ENCODE measurements at places on chromosomes 2 and 18.
A peak's percentile ranks its signal among the peaks of the same experiment; 100 is the strongest.

GRCh38 chr18:62784338-62784965, 69.1 kb downstream of the PHLPP1 start:
- peak; percentile 25 for DNase-seq

GRCh38 chr2:129443235-129443864, 536.1 kb upstream of the RAB6C start:
- DNase-seq, result no peak

DNA sequence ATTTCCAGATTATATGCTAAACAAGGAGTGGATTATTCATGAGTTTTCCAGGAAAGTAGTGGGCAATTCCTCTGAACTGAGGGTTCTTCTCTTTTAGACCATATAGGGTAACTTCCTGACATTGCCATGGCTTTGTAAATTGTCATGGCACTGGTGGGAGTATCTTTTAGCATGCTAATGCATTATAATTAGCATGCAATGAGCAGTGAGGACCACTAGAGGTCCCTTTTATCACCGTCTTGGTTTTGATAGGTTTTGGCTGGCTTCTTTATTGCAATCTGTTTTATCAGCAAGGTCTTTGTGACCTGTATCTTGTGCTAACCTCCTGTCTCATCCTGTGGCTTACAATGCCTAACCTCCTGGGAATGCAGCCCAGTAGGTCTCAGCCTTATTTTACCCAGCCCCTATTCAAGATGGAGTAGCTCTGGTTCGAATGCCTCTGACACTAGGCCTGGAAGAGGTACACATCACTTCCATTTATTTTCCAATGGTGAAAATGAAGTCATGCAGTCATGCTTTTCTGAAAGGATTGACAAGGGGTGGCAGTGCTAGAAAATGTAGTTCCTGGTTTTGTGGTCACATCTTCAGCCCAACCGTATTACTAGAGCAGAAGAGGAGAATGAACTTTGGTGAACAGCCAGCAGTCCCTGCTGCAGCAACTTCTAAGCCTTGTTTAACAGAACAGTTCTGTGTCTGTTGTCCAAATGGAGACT, 26.6 kb upstream of the ITGA4 start:
- DNase-seq, result no peak

DNA sequence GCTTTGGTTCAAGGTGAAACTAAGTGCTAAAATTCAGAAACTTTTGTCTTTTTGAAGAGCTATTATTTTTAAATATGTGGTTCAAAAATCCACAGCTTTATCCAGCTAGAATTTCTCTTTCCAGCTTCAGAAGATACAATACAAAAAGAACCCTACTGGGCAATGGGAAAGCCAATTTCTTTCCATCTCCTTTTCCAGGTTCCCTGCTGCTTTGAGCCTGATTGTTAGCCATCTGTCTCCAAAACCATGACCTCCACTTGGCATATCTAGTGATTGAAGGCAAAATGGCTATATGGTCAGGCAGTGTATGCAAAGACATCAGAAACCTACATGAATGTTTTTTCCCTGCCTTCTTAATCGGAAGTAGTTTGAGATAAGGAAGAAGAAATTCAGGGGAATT, 134.1 kb downstream of the KCNH7 start:
- no peak for DNase-seq

- DNase-seq, result no peak
These were observed 63.7 kb downstream of the FARSB start for GRCh38 chr2:222592176-222592575.

GRCh38 chr2:239168575-239168974, 232.2 kb downstream of the HDAC4 start:
- DNase-seq, result no peak

DNA sequence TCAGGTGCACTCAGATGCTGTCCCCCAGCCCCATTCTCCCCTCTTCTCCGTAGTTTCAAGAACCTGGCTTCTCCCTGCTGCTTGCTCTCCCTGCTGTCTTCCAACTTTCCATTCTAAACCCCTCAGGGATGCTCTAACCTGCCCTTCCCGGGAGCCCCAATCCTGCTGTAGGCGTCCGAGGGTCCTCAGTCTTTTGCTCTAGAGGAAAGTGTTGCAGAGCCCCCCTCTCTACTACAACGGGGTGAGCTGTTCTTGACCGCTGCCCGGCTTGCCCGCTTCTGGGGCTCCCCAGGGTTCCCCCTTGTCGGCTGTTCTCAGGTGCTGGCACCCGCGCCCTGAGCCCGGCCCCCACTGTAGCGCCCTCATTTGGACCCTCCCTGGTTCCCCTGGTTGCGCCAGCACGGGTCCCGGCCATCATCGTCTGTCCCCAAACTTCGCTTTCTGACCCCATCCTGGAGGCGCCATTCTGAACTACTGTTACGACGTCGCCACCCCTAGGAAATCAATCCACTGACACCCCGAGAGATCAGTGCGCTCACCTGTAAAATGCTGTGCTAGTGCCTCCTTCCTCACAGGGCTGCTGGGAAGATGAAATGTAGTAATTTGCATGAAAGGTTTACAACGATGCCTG, 31.9 kb upstream of the REG3G start:
- no peak for DNase-seq

- DNase-seq, result no peak
These were observed 190.1 kb downstream of the PTPRM start for GRCh38 chr18:7757175-7757574.

DNA sequence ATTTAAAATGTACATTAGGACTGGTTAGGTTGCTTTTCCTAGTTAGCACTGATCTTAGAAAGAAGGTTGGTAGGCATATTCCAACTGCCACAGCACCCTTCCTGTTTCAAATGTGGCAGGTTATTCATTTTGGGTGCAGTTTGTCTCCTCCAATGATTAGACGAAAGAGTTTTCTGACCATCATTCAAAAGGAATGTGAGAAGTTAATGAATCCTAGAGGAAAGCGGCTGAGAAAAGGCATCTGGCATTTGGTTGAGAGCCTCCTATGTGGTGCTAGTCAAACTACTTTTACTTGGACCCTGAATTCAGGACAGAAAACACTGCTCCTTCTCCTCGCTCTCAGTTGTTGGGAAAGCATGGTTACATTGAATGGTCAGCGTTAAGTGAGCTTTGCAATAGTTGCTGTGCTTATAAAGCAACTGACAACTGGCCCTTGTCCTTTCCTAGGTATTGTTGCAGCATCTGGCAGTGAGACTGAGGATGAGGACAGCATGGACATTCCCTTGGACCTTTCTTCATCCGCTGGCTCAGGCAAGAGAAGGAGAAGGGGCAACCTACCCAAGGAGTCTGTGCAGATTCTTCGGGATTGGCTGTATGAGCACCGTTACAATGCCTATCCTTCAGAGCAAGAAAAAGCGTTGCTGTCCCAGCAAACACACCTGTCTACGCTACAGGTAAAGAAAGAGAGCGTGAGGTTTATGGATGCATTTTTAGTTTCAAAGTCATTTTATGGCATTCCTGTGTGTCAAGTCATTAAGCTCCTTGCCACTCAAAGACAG, 6.1 kb downstream of the TGIF1 start:
- no peak for DNase-seq

DNA sequence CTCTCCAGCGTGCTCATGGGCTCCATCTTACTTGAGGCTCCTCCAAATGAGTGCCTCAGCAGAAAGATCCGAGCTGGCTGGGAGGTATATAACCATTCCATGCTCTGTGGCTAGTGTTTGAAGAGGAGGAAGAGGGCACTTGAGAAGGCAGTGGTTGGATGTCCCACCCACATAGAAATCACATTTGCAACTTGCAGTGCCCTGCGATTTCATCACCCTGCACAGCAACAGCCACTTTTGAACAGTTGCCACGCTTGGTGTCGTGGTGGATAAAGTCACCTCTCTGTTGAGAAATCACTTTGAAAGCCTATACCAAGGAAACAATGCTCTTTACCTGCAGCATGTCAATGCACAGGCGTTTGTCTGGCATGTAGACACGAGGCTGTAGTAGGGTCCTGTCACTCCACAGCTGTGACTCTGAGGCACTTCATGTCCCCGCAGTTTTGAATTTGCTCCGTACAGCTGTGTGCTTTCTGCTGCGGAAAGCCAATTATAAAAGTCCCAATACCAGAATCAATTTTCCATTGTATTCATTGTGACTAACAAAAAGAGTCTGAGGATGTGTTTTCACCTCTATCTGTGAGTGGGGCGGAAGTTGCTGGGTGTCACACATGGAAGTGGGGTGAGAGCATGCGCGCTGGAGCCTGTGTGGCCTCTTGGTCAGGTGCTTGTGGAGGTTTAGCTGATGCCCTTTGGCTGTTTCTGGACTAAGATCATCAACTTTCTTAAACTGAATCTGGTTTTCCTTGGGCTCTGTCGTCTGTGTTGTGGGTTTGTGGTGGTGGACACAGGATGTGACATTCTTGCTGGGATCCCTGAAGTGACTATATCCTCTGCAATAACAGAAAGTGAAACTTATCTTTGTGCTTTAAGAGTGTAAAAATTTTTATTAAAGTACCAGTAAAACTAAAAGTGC, 2.8 kb downstream of the CNDP2 start:
- peak; percentile 71 for DNase-seq

DNA sequence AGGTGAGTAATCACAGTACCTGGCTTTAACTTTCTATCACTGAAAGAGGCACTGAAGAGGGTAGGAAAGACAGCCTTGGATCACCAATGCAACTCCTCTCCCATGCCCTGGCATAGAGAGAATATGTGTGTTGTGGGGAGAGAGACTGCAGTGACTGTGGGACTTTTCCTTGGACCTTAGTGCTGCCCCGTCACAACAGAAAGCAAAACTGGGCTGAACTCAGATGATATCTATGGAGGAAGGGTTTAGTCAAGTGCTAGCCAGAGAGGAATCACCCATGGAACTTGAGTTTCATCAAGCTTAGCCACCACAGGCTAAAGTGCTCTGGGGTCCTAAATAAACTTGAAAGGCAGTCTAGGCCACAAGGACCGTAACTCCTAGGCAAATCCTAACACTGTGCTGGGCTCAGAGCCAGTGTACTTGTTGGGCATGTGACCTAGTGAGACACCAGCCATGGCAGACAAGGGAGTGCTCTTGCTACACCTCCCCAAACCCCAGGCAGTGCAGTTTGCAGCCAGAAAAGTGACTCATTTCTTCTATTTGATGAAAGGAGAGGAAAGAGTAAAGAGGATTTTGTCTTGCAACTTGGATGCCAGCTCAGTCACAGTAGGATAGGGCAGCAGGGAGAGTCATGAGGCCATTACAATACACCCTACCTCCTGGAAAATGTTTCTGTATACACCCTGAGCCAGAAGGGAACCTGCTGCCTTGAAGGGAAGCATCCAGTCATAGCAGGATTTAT, 105.8 kb upstream of the SPOPL start:
- DNase-seq, result no peak

GRCh38 chr2:63486861-63487290, 101.4 kb downstream of the WDPCP start:
- DNase-seq, result no peak

GRCh38 chr2:176081837-176082524, 1.8 kb downstream of the EVX2 start:
- no peak for DNase-seq

DNA sequence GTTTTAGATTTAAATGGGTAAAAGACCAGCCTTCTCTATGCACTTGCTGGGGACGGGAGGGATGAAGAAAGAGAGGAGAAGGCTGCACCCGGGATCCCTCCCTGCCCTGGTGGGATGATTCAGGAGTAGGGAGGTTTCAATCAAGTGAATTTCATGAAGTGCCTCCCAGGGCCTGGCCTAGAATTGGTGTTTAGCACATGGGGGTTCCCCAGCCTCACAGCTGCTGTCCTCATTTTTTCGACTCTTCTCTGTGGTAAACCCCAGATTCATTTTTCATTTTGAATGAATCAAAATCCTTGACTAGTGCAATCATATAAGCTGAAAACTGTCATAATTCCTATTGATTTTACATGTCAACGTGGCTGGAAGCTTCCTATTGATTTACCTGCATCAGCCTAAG, 81.1 kb downstream of the LPIN1 start:
- DNase-seq, result peak; percentile 57

GRCh38 chr2:67930156-67930555, 132.6 kb downstream of the C1D start:
- no peak for DNase-seq

- no peak for DNase-seq
These were observed 81.2 kb downstream of the SH3YL1 start for GRCh38 chr2:182509-183122.

- DNase-seq, result no peak
These were observed 45.1 kb downstream of the TRAK2 start for GRCh38 chr2:201406077-201406662.

- no peak for DNase-seq
These were observed 25.5 kb upstream of the MYO3B start for GRCh38 chr2:170152421-170152820.

DNA sequence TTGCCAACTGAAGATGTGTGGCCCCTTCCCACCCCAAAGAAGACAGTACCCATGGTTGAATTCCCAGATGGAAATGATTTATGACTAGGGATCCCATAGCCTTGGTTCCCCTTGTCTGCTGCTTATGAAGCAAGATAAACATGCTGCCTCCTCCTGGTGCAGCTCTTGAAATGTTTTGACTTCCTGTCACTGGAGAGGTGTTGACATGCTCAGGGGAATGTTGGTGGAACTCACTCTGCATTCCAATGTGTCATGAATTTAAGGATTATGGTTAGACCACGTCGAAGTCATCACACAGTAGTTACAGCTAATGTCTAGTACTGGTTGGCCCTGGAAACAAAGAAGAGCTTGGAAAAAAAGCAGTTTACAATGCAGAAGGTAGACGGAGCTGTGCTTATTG, 69.0 kb upstream of the FAM110C start:
- no peak for DNase-seq

DNA sequence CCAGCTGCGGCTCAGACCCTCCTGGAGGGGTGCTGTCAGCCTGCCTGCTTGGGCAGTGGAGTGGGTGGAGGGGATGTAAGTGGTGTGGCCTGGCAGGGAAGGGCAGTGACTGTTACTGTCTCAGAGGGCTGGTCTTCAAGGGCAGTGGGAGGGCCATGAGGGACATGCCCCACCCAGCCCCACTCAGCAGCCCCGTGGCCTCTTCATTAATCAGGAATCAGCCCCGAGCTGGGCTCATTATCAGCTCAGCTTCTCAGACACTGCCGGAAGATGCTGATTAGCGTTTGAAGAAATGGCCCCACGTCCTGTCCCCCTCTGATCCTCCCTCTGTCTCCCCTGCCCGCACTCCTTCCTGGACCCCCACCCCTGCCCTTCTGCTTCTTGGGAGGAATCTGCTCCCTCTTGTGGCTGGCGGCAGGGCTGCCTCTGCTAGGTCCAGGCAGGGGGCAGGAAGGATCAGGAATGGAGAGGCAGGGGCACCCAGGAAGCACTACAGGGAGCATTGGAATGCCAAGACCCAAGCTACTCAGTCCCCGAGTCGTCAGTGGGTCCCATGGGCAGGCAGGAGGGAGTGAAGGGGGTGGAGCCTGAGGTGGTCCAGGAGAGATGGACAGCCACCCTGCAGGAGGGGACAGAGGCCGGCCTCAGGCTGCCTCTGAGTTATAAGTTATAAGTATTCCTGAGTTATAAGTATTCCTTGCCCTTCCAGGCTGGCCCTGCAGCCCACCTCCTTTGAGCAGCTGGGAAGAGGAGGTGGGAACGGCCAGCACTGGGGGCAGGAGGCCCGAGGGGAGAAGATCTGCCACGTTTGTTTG, 7.0 kb downstream of the ASIC4 start:
- no peak for DNase-seq

DNA sequence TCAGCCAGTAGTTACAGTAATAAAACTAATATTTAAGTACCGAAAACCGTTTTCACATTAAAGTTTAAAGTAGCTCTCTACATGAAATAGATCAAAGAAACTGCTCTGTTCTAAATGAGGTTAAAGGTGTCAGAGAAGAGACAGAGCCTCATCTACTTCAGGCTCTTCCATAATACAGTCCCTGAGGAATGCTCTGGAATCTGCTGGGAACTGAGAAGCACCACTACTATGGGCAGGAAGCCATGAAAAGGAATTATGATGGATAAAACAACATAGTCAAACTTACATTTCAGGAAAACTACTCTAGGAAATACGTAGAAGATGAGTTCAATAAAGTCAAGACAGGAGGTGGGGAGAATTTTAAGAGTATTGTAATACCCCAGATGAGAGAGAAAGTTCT, 60.0 kb downstream of the ROCK1 start:
- no peak for DNase-seq

Measured in GM10248 (cell line).